Renal cortex interstitium (tissue), 15 donors: ENCODE measurements at places on chromosomes 5 and 9.

- DNase-seq: no peak
These were observed 202.6 kb downstream of the ARRDC3 start for GRCh38 chr5:91180506-91180905.

- no peak for DNase-seq
These were observed 93.2 kb upstream of the OSMR start for GRCh38 chr5:38752622-38753021.

DNA sequence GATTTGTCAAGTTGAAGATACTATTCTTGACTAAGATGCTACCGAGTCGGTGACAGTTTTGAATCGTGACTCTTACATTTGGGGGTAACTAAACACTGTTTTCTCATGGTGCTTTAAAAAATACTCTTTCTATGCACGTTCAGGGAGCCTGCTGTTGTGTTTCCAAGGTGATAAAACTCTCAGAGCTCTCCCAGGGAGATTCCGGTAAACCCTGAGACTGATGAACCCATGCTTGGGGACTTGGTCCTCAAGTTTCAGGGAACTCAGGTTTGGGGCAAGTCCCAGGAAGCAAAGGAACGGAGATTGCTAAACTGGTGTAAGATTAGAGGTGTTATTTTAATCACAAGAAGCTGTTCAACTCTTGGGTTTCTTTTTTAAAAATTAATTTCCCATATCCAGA lies 1.4 kb downstream of the GDA start:
- DNase-seq: no peak

- no peak for DNase-seq
These were observed 23.2 kb downstream of the TSPAN17 start for GRCh38 chr5:176670449-176670848.

DNA sequence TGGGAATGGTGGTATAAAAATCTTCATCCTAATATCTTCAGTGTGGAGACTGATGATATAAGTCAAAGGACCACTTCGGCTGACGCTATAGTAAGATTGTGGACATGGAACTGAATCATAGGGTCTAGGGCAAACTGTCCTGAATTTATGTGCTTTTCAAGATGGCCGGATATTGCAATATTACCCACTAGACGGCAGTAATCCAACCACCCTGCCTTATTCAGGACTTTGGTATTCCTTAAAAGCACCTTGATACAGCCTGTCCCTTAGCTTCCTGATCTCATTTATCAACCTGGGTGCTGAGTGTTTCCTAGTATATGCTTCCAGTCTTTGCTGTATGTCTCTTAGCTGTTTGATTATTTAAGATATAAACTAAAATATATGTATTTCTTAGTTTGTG lies 71.2 kb upstream of the COX7C start:
- DNase-seq: no peak
